Activated CD4-positive, alpha-beta memory T cell treated with anti-CD3 and anti-CD28 coated beads, Interleukin-2, amount 10 ng/mL, durations not matched to agents 7 days and 5 days (primary cell): ENCODE measurements at places on chromosomes 5 and 9.

- DNase-seq, result no peak
Measured at GRCh38 chr5:40762705-40763104, 6.9 kb upstream of the TTC33 start.

DNA sequence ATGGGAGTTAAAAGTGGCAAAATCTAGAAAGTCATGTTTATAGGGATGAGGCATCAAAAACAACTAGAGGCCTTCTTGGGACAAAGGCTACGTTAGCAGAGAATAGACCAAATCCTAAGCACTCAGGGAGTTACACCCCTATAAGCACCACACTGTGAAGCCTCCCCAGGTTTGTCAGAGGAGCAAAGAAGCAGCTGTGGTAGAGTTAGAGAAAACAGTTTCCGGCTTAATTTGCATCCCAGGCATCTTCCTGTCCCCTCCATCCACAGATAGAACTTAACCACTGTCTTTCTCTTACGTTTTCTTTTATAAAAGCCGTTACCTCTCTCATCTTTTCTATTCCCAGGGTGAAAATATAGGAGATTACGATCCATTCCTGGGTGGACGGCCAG, 188.6 kb upstream of the KLF9 start:
- no peak for DNase-seq

DNA sequence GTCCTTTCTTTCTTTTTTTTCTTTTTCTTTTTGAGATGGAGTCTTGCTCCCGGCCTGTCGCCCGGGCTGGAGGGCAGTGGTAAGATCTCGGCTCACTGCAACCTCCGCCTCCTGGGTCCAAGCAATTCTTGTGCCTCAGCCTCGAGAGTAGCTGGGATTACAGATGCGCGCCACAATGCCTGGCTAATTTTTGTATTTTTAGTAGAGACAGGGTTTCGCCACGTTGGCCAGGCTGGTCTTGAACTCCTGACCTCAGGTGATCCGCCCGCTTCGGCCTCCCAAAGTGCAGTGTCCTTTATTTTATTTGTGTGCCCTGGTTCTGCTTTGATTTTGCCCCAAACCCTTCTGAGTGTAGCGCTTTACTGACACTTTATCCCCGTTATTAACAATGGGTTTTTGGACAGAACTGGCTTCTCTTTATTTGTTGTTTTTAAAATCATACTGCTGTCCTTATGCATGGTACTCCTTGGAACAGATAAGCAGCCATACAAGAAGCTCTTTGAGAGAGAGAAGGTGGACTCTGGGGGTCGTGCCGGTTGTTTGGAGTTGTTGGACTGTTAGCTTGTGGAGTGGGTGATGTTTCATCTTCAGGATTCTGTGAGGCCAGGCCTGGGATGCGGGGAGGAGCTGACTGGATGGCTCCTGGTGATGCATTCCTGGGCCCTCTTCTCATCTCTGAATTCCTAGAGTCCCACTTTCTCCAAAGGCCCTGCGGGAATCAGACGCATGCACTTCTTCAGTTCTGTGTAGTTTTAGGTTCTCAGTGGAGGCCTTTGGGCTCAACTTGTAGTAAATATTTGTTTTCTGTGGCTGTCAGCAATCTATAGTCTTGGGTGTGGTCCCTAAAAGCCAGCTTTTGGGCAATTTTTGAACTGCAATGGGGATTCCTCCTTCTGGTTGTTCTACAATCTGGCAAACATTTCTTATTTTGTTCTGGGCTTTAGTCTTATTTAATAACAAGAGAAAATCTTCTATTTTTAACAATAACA, 47.8 kb downstream of the PTTG1 start:
- DNase-seq, result peak; percentile 29

DNA sequence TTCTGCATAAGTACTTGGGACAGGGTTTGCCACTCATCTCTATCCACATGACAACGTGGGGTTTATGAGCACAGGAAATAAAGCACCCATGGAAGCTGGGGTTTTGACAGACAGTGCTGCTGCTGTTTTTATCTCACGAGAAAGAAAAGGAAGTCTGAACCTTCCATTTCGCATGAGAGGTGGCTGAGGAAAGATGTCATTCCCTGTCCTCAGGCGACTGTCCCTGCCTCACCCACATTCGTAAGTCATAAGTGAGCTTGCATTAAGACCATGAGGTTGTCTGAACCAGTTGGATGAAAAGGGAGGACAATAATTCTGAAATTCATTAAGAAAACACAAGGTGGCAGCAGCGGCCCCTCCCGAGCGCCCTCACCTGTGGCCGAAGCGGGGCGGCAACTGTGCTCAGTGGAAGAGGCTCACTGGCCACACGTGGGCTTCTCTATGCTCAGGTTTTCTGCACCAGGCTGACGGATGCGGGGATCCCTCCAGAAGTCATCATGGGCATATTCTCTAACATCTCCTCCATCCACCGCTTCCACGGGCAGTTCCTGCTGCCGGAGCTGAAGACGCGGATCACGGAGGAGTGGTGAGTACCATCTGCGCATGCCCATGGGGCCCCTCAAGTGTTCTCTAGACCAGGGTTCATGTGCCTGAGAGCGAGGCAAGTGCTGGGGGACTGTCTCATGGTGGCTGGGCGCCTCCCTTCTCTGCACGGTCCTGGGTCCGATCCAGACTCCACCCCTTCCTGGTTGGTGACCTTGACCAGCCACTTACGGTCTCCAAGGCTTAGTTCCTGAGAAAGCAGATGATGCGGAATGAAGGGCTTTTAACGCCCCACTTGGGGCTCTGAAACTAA, 54.7 kb upstream of the SUSD3 start:
- peak; percentile 68 for DNase-seq

DNA sequence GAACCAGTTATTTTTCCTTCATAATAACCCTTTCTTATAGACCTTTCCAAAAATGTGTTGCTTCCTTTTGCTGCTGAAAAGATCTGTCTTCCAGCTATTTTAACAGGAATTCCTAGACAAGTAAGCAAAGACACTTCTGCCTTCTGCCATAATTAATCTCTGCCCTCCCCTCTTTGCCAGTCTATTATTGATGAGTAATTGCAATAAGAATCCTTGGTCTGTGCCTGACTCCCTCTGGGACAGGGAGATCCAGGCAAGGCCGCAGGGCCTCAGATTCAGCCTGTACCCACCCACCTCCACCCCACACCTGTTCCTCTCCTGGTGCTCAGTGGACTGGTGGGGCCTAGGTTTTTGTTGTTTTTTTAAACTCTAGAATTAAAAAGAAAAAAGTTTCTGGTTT, 8.3 kb downstream of the FOXD1 start:
- DNase-seq, result no peak

GRCh38 chr9:26231391-26231790, 553.1 kb upstream of the TUSC1 start:
- no peak for DNase-seq

DNA sequence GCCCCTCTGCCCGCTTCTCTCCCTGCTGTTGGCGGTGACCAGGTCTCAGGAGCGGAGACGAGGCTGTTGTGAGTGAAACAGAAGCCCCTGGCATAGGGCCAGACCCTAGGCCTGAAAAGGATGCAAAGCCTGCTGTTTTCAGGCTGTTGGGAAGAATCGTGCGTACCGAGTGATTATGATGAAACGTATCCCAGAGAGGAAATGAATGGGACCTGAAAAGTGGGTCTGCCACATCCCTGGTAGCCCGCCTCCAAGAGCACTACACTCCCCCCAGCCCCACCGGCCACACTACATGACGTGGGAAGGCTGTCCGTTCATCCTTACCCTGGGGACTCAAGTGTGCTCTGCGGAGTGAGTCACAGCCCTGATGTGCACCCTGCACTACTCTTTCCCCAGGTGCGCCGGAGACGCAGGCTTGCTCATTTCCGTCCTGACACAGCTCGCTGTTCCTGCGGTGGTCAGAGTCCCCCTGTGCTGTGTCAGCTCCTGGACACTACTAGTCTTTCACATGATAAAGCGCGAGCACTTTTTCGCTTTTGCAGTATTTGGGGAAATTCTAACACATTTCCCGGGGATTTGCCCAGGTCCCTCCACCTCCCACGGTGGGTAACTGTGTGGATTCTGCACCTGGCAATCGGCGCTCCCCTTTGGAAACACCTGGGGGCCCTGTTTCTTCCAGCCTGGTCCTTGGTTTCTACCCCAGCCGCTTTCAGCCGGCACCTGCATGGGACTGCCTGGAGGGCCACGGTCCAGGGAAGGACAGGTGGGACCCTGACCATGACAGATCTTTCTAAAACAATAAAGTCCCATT, 91.5 kb downstream of the ANKRD33B start:
- no peak for DNase-seq

GRCh38 chr9:125886365-125886764, 139.2 kb downstream of the PBX3 start:
- no peak for DNase-seq

GRCh38 chr5:1345876-1346626, 1.2 kb upstream of the CLPTM1L start:
- DNase-seq, result no peak

- DNase-seq, result no peak
Measured at GRCh38 chr5:57493034-57493433, 10.4 kb upstream of the ACTBL2 start.

DNA sequence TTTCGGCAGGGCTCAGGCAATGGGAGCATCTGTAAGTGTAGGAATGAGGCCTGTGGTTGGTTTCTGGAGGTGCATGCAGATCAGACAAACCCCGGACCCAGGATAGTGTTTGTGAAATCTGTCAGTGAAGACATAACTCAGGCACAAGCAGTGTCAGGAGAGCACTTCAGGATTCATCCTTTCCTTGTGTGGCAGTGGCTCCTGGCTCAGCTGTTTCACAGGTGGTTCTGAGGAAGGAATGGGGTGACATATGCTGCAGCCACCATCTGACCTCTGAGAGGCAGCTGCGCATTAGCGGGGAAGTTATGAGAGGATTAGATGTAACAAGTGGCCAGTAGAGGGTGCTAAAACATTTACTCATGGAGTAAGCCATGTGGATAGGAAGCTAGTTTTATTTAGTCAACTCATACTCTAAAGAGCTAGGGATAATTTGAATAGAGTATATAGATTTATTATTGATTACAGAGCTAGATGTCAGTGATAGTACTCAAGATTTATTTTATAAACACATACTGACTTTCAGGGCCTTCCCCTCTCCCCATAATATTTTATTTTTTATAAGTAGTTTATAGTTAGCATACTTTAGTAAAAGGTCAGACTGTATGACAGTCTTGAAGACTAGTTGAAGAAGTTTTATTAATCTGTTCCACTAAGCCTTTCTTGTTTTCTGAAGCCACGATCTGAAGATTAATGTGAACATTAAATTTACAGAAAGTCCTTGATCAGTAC, 28.4 kb downstream of the NNT start:
- peak; percentile 31 for DNase-seq

GRCh38 chr5:108124596-108124995, 257.3 kb downstream of the FBXL17 start:
- no peak for DNase-seq

DNA sequence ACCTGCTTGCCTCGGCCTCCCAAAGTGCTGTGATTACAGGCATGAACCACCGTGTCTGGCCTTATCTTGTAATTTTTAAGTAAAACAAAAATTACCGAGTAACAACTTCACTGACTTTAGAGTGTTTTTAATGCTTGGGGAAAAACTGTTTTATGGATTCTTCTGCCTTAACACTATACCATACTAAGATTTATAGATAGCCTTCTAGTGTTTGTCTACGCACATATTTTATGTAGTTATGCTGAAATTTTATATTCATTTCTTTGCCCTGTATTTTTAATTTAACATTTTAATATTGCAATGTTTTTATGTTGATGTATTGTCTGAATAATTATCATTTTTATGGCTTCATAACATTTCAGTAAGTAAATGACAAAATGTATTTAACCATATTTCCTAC, 96.4 kb upstream of the FTMT start:
- no peak for DNase-seq
